Renal cortex interstitium (tissue), 15 donors: ENCODE measurements at places on chromosomes 6 and 20. TPM values are rescaled to one million over a fixed set of nuclear protein-coding genes. Genes with fewer than 3 reads are reported as not detected.

DNA sequence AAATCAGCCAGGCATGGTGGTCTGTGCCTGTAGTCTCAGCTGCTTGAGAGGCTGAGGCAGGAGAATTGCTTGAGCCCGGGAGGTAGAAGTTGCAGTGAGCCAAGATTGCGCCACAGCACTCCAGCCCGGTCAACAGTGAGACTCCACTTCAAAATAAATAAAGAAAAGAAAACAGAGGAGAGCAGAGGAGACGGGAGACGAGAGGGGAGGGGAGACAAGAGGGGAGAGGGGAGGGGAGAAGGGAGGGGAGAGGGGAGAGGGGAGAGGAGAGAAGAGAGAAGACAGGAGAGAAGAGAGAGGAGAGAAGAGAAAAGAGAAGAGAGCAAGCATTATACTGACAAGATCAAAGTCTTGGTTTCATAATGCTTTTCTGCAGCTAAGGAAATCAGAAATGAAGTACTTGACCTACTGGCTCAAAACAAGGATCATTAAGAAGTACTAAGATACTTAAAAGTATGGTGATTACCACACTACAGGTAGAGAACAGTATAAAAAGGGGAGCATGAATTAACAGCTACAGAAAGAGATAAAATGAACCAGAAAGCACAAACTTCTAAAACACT lies 30.5 kb downstream of the FAM8A1 start:
- DNase-seq: no peak

GRCh38 chr20:58677808-58678207 lies 14.8 kb upstream of the NPEPL1 start:
- DNase-seq: no peak

GRCh38 chr20:2920473-2920872 lies 47.2 kb downstream of the PTPRA start:
- no peak for DNase-seq

DNA sequence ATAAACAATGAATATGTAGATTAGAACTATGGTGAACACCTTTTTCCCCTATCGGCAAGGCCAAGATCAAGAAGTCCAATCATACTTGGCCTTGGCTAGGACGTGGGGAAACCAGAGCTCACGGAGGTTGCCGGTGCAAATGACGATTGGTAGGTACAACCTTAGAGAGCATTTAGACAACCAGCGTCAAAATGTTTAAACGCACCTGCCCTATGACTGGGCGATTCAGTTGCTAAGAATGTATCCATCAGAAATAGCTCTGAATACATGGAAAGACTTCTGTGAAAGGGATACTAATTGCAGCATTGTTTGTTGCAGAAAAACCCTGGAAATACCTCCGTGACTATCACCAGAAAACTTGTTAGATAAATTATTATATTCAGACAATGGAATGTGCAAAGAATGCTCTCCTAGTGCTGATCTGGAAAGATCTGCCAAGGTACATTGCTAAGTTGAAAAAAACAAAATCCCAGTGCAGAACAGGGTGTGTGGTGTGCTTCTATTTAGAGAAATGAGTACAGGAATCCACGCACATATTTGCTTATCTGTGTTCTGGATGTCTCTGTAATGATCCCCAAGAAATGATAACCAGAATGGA lies 48.0 kb upstream of the PTPN1 start:
- DNase-seq: no peak

DNA sequence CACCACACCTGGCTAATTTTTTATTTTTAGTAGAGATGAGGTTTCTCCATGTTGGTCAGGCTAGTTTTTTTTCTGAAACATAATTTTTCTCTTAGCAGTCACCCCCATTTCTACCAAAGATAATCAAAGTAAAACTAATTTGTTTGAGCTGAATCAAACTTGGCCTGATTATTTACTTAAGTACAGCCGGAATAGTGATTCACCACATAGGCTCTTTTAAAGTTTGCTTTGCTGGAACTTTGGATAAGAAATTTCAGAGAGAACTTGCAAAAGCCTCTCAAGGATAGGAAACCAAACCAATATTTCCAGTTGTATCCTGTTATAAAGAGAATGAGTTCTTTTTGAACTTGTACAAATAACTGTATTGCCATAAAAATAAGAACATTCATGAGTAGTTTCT lies 105.0 kb upstream of the SYNCRIP start:
- DNase-seq: no peak

DNA sequence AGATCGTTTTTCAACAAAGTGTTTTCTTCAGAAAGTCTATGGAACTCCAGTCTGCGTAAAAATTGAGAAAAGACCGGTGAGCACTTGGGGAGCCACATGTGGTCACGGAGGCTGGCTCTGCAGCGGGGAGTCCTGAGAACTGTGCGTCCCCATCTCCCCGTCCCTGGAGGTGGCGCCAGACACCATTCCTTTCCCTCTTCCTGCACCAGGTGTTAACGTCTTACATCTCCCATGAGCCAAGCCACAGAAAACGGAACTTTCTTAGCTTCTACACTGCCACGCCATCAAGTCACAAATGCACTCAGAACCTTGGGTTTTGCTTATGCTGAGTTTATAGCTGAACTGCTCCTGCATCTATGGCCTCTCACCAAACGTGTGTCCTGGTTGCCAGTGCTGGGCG lies 62.6 kb downstream of the GINS1 start:
- DNase-seq: no peak

DNA sequence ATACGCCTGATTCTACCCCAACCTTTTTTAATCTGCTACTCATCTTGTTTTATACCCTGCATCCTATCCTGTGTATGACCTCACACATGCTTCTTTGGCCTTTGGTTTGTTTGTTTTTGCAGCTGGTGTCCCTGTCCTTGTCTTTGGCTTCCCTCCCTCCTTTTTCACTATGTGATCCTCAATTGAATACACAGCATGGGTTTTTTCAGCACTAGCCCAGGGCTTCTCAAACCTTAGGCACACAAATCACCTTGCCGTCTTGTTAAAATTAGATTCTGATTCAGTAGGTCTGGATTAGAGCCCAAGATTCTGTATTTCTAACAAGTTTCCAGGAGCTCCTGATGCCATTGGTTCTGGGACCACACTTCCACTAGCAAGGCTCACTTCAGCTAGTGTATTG lies 321.5 kb upstream of the MAN1A1 start:
- DNase-seq: no peak

- DNase-seq: no peak
Observed at GRCh38 chr6:40611912-40612311, 24.7 kb upstream of the LRFN2 start.

DNA sequence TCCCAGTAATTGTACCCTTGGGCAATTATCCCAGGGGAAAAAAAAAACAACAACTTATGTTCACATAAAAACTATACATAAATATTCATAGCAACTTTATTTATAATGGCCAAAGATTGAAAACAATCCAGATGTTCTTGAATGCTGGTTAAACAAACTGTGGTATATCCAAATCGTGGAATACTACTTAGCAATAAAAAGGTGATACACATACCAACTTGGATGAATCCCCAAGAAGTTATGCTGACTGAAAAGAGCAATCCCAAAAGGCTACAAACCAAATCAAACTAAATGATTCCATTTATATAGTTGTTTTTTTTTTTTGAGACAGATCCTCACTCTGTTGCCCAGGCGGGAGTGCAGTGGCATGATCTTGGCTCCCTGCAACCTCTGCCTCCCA lies 129.7 kb downstream of the QRSL1 start:
- no peak for DNase-seq

Gene MRAP2
- 2.2 TPM for polyA plus RNA-seq

Gene BHLHE23
- polyA plus RNA-seq: not detected

Gene LKAAEAR1
- 0.40 TPM for polyA plus RNA-seq

Gene RPRD1B
- polyA plus RNA-seq: 38.4 TPM

Gene HUS1B
- polyA plus RNA-seq: 0.19 TPM
